ENCODE measurements at places on chromosomes 3 and 15.

GRCh38 chr3:139134678-139135372, 90.1 kb upstream of the PRR23C start:
- no peak for DNase-seq

DNA sequence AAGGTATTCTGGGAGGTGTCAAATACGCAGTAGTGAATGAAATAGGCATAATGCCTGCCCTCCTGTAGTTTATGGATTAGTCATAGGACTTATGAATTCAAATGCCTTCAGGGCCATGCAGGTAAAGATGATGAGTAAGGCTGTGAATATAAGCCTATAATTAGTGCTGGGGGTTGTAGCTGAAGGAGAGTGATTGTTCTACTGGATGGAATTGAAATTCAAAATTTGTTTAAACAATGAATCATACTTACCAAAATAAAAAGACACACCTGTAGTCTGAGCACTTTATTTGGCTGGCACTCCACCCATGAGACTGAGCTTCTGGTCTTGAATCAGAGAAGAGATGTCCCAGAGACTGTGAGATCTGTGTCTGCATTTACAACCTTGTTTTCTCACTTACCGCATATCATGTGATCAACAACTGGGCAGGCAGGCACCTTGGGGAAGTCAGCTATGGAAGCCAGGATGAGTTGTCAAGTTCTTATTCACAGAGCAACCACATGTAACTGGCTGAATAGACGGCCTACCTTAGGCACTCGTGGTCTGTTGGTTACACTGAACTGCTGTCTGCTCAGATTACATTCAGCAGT, 291.8 kb downstream of the NAALADL2 start:
- no peak for DNase-seq

- no peak for DNase-seq
Observed at GRCh38 chr3:129199366-129199765, 15.7 kb upstream of the CNBP start.

DNA sequence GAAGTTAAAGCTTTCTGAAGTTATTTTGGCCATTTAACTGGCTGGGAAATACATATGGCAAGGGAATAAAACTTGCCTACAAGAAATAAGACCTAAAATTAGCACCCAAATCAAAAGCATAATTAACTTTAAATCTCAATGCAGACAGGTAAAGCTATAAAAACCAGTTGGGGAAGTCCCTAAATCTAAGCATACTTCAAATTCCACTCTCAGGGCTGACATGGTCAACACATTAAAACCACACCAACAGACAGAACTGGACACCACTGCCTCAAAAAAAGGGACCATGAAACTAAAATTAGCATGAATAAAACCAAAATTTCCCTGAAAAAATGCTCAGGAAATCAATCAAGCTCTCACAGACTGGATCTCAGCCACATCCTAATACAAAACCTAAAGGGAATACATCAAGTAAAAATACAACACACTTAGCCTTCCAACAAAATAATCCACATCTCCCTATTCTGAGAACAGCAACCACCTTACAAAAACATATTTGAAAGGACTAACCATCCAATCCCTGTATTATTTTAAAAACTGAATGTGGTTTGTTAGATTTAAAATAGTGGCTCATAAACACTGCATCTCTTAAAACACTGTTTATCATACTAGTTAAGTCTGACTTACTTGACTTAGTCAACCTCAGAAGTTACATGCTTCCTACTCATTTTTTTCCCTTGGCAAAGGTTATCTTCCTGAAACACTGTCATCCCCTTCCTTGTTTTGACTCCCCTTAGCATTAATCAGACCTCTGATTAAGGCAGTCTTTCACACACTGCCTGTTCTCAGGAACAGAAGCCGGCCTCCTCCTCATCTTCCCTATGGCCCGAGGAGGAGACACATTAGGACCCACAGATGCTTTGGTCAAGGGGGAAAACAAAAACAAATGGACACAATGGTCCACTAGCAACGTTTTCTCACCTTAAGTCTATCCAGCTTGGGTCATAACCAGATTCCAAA, 8.3 kb downstream of the TRA2B start:
- no peak for DNase-seq

GRCh38 chr15:71707230-71708050, 102.9 kb upstream of the NR2E3 start:
- DNase-seq = no peak

- DNase-seq = no peak
Observed at GRCh38 chr3:67654844-67655177, 399 bp upstream of the SUCLG2 start.

DNA sequence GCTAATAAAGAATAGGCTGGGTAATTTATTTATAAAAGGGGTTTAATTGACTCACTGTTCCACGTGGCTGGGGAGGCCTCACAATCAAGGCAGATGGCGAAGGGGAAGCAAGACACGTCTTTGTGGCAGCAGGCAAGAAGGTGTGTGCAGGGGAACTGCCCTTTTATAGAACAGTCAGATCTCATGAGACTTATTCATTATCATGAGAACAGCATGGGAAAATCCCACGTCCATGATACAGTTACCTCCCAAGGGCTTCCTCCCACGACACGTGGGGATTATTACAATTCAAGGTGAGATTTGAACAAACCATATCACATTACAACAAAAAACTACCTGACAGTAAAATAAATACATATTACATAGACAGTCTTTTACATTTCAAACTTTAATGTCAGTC, 414.9 kb downstream of the NAALADL2 start:
- DNase-seq = no peak

GRCh38 chr3:17645074-17645698, 97.2 kb downstream of the TBC1D5 start:
- DNase-seq = no peak

GRCh38 chr3:22315925-22316324, 564.9 kb upstream of the ZNF385D start:
- no peak for DNase-seq

GRCh38 chr3:149969110-149969939, 1.4 kb downstream of the PFN2 start:
- no peak for DNase-seq

DNA sequence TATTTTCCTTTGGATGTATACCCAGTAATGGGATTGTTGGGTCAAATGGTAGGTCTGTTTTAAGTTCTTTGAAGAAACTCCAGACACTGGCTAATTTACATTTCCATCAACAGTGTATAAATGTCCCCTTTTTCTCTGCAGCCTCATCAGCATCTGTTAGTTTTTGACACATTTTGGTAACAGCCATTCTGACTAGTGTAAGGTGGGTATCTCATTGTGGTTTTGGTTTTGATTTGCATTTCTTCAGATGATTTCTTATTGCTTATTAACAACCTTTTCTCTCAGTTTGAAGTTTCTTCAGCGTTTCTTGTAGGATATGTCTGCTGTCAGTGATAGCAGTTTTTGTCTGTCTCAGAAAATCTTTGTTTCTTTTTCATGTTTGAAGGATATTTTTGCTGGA, 15.4 kb downstream of the GALK2 start:
- DNase-seq = no peak

GRCh38 chr15:56804938-56805337, 71.6 kb upstream of the ZNF280D start:
- DNase-seq = no peak

DNA sequence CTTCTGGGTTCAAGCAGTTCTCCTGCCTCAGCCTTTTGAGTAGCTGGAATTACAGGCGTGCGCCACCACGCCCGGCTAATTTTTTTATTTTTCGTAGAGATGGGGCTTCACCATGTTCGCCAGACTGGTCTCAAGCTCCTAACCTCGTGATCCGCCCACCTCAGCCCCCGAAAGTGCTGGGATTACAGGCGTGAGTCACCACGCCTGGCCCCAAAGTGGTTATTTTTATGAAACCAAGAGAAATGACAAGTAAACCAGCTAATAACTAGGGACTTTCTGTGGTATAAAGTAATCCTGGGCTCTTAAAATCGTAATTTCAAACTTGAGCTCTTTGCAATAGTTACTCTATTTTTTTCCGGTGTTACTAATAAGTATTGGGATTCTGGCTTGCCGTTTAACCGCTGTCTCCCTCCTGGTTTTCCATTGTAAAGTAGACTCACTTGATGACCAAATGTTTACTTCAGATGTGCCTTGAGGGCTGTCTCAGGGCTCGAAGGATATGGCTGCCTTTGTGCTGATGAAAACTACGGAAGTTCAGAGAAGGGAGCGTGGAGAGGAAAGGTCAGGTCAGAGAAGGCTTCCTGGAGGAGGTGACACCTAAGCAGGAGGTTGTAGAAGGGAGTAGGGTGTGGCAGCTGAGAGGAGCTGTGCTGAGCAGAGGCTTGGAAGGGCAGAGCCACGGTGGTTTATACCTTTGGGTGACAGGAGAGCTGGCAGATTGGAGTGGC, 4.2 kb downstream of the ZSCAN2 start:
- DNase-seq = no peak

DNA sequence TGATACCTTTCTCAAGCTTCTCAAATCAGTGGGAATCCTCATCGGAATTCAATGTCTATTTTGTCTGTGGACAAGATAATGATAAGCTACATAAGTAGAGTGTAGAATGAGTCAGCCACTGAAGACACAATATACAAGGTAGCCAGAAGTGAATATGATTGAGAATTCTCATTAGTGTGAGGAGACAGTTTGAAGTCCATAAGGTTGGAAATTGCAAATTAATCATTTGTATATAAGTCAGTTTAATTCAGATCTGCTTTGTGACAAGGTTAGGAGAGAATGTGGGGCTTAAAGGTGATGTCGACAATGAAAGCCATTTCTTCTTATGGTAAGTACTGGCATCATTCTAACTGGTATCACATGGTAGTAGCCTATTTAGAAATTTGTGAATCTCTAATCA, 4.2 kb downstream of the ARPP21 start:
- no peak for DNase-seq

- DNase-seq = no peak
Observed at GRCh38 chr3:196948442-196949284, 6.3 kb upstream of the NCBP2 start.

DNA sequence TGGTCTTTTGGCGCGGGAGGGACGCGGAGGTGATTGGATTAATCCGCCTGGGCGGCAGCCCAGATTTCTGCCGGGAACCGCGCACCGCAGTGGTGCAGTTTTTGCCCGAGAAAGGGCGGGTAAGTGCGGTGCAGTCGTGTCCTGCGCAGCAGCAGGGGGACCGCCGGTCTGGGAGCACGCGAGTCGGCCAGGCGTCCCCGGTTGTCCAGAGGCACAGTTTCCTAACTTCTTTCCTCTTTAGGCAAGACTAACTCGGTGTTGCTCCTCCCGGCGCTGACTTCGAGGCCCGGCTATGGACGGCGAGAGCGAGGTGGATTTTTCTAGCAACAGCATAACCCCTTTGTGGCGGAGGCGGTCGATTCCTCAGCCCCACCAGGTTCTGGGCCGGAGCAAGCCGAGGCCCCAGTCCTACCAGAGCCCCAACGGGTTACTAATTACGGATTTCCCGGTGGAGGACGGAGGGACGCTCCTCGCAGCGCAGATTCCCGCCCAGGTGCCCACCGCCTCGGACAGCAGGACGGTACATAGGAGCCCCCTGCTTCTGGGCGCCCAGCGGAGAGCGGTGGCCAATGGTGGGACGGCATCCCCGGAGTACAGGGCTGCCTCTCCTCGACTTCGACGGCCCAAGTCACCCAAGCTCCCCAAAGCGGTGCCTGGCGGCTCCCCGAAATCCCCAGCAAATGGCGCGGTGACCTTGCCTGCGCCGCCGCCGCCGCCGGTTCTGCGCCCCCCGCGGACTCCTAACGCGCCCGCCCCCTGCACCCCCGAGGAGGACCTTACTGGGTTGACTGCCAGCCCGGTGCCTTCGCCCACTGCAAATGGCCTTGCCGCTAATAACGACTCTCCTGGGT, 736 bp downstream of the ARHGEF26 start:
- DNase-seq = no peak

GRCh38 chr3:120089089-120089488, 5.2 kb downstream of the GSK3B start:
- DNase-seq = no peak

DNA sequence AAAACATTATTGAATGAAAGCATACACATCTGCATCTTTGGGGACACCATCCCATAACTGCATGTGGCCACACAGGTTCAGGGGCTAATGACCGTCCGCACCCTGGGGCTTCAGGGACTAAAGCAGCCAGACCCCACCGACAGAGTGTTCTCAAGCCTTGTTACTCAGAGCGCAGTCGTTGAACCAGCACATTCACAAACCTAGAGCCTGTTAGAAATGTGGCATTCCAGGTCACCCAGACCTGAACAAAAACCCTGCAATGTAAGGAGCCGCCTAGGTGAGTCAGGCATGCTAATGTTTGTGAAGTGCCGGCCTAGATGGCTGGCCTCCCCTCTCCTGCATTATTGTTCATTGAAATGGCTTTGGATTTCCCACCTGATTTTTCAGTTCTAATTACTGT, 52.3 kb upstream of the HACD2 start:
- no peak for DNase-seq

- DNase-seq = peak; percentile 48
Observed at GRCh38 chr3:80734483-80734882, 966.7 kb upstream of the ROBO1 start.

- no peak for DNase-seq
Observed at GRCh38 chr3:77699125-77699691, 659.3 kb downstream of the ROBO2 start.

DNA sequence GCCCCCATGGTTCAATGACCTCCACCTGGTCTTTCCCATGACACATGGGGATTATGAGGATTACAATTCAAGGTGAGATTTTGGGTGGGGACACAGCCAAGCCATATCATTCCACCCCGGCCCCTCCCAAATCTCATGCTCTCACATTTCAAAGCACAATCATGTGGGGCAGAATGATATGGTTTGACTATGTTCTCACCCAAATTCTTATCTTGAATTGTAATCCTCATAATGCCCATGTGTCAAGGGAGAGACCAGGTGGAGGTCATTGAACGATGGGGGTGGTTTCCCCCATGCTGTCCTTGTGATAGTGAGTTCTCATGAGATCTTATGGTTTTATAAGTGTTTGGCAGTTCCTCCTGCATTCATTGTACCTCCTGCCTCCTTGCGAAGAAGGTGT, 2.4 kb upstream of the CLEC3B start:
- DNase-seq = no peak

DNA sequence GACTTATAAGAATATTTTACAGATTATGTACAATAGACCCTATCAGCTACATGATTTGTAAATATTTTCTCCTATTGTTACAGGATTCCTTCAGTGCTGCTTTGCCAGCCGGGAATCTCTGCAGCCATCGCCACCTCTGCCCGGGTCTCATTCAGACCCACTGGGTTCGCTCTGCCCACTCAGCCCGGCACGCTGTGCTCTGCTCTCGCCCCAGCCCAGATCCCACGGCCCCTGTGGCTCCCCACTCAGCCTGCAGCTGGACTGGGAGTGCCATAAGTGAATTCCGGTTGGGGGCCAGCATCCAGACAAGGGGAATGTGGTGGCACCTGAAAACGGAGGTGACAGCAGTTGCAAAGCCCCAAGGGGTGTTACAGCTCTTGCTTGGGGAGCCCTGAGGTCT, 71.8 kb downstream of the NPAP1 start:
- no peak for DNase-seq

GRCh38 chr3:108662142-108662738, 72.7 kb downstream of the DZIP3 start:
- DNase-seq = peak; percentile 20

GRCh38 chr3:34218706-34219385, 420.4 kb downstream of the PDCD6IP start:
- no peak for DNase-seq

Measured in pulmonary artery endothelial cell (primary cell).